NCI-H146 (cell line): ENCODE measurements at places on chromosomes 16 and 17.

- no peak for DNase-seq
Observed at GRCh38 chr16:75252946-75253911, 1.8 kb upstream of the BCAR1 start.

DNA sequence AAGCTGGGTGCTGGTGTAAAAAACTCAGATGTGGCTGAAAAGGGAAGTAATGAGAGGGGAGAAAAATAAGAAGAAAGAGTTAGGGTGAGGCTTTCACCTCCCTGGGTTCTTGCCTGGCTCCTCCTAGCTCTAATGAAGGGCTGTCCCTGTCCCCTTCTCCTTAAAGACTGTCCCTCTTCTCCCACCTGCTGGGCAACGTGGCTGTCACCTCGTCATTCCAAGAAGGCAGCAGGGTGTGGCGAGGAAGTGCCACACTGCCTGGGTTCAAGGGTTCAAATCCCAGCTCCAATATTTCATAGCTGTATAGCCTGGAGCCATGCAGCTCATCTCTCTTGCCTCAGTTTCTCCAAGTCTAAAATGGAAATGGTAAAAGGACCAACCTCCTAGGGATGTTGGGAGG, 122.5 kb upstream of the CACNG5 start:
- no peak for DNase-seq

DNA sequence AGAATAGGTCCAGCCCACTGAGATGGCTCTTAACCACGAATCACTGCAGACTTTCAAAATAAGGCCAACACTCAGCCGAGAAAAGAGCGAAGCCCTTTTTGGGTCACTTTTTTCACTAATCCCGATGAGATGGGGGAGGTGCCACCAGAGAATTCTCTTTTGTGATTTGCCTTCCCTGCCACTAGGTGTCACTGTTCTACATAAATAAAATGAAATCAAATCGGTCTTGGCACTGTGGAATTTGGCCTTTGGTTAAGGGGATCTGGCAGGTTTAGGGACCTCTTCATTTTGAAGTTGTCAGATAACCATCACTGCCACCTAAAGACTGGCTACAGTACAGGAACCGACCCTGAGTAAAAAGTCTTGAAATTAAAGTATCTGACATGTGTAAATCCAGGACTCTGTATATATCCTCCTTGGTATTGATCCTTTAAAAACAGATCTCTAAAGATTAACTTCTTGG, 147.0 kb downstream of the HS3ST4 start:
- DNase-seq = peak; percentile 56

DNA sequence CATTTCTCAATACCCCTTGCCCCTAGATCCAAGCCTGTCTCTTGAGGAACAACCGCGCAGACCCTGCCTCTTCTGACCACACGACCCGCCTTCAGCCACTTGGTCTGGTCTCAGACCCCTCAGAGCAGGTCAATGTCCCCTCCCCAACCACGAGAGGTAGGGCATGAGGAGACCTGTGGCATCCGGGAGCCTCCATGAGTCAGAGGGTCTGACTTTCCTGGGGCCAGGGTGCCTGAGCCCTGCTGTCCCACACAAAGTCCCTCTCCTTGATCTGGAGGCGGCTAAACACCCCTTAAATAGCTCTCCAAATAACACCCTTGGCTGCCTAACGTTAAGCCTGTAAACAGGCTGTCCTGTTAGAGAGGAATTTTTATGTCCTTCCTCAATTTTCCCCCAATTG, 5.1 kb downstream of the CARMIL2 start:
- no peak for DNase-seq
